ENCODE measurements at places on chromosomes 7 and 10.
A peak's percentile ranks its signal among the peaks of the same experiment; 100 is the strongest.

- DNase-seq: no peak
Measured at GRCh38 chr10:71515531-71516172, 118.9 kb downstream of the CDH23 start.

- peak; percentile 36 for DNase-seq
Measured at GRCh38 chr10:80487791-80488538, 33.9 kb downstream of the TSPAN14 start.

GRCh38 chr7:28808796-28809533 lies 149.2 kb downstream of the TRIL start:
- no peak for DNase-seq

DNA sequence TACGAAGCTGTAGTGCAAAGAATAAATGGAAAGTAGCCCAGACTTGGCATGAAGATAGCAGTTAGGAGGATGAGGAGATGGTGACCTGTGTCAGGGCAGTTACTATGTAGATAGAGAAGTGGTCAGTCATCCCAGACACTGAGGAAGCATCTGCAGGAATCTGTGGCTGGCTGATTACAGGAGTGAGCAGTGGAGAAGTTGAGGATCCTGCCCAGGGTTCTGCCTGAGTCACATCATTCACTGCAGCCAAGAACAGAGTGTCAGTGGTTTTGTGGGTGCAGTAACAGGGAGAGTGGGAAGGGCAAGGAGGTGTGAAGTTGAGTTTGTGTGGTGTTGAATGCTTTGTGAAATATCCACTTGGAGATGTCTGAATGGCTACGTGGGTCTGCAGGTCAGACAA lies 676.4 kb upstream of the NRP1 start:
- DNase-seq: no peak

- DNase-seq: no peak
Measured at GRCh38 chr7:92994901-92995300, 122.9 kb downstream of the SAMD9 start.

GRCh38 chr7:139691253-139691781 lies 86.5 kb downstream of the HIPK2 start:
- no peak for DNase-seq

GRCh38 chr7:155803418-155804376 lies 8.6 kb downstream of the SHH start:
- no peak for DNase-seq

GRCh38 chr10:14325325-14325955 lies 5.3 kb downstream of the FRMD4A start:
- peak; percentile 29 for DNase-seq

GRCh38 chr10:118793545-118793944 lies 38.8 kb upstream of the CACUL1 start:
- no peak for DNase-seq

- no peak for DNase-seq
Measured at GRCh38 chr10:19952224-19953010, 136.2 kb downstream of the PLXDC2 start.

GRCh38 chr10:74330646-74331045 lies 179.6 kb downstream of the ADK start:
- DNase-seq: no peak

GRCh38 chr7:153886506-153887441 lies 165.4 kb upstream of the DPP6 start:
- no peak for DNase-seq

- no peak for DNase-seq
Measured at GRCh38 chr10:105239311-105240219, 598.5 kb downstream of the SORCS3 start.

GRCh38 chr10:127303746-127304145 lies 107.4 kb upstream of the INSYN2A start:
- DNase-seq: no peak

DNA sequence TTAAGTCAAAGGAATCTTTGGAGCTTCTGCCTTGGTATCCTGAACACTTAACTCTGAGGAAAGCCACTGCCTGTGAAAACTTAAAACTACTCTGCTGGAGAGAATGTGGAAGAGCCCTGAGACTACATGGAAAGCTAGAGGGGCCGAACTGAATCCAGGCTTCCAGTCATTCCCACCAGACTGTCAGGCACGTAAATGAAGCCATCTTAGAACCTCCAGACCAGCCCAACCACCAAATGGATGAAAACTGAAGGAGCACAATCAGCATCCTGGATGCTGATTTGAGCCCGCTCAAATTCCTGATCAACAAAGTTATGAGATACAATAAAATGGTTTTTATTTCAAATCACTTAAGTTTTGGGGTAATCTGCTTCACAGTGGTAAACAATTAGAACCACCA lies 30.8 kb downstream of the TNPO3 start:
- DNase-seq: no peak

- DNase-seq: no peak
Measured at GRCh38 chr10:85454386-85454785, 912.2 kb downstream of the GRID1 start.

DNA sequence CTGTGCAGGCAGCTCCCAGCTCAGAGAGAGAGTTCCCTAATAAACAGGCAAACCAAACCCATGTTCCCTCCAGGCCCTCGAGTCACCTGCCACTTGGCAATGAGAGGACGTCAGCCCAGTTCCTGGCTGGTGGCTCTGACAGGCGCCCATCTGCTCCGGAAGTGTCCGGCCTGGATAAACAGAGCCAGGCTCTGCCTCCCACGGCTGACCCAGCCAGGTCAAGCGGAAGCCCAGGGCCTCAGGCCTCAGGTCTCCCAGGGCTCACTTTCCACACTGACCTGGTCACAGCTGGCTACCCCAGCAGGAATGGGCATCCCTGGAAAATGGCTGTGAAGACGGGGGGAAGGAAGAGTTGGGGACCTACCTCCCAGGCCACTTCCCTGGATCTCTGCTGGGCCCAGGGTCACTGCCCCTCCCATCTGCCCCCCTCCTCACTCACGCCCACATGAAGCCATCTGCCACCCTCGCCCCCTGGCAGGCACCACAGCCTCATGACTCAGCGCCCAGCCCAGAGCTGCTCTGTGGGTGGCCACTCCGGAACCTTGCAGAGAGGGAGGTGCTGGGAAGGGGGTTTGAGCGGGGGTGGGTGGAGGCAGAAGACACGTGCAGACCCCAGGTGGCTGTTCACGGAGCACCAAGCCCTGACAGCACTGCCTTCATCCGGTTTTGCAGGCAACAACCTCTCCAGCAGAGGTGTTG lies 37.4 kb upstream of the DUSP5 start:
- DNase-seq: peak; percentile 84

GRCh38 chr7:14446829-14447228 lies 455.7 kb downstream of the DGKB start:
- no peak for DNase-seq

DNA sequence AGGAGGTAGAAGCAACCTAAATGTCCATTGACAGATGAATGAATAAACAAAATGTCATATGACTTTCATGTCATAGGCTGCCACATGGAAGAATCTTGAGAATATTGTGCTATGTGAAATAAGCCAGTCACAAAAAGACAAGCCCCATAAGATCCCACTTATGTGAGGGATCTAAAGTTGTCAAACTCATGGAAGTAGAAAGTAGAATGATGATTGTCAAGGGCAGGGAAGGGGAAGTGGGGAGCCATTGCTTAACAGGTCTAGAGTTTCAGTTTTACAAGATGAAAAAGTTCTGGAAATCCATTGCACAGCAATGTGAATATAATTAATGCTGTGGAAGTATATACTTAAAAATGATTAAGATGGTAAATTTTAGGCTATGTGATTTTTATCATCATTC lies 229.3 kb upstream of the KMT2E start:
- no peak for DNase-seq

DNA sequence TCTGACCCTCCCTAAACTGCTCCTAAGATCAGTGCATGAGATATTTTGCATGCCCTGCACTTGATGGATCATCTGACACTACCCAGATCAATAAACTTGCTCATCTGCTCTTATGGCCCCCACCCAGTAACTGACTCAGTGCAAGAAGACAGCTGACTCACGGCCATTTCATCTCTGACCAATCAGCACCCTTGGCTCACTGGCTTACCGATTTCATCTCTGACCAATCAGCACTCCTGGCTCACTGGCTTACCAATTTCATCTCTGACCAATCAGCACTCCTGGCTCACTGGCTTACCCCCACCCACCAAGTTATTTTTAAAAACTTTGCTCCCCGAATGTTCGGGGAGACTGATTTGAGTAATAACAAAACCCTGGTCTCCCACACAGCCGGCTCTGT lies 37.2 kb upstream of the OPTN start:
- DNase-seq: no peak

DNA sequence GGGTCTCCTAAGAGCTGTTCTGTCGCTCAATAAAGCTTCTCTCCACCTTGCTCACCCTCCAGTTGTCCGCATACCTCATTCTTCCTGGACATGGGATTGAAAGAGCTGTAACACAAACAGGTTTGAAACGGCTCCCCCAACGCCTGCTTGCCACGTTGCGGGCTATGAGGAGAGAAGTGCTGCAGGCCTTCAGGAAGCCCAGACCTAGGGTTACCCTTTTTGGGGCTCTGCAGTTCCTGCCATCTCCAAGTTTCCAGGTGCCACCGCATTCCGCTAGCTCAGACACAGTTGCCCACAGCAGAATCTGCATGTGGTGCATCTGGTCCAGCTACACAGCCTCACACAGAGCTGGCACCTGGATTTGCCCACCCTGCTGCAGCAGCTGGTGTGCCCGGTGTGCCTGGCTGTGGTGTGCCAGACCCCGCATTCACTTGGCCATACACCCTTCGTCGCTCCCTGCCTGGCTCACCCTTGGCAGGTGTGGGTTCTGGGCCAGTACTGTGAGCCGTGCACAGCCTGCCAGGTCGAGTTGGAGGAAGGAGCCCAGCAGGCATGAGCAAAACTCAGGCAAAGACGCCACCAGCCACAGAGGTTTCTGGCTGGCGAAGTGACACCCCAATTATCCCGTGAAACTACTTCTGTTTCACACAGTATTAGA lies 253.2 kb upstream of the SEMA3A start:
- no peak for DNase-seq

GRCh38 chr10:101216207-101217043 lies 12.8 kb downstream of the LBX1 start:
- DNase-seq: no peak

DNA sequence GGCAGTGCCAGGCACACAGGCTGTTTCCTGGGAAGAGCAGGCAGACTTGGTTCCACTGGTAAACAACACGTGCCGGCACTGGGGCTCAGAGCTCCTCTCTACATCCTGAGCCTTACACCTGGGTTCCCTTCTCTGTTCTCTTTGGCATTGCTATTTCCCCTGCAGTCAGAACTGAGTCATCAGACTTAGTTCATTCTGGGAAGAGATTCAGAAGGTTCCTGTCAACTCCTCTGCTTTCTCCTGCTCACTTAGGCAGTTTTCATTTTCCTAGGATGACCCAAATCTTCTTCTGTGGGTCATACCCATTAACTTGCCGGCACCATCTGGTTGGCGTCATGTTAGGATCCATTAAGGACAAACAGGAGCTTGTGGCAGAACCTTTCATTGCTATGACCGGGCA lies 33.4 kb upstream of the LRRC18 start:
- DNase-seq: no peak

DNA sequence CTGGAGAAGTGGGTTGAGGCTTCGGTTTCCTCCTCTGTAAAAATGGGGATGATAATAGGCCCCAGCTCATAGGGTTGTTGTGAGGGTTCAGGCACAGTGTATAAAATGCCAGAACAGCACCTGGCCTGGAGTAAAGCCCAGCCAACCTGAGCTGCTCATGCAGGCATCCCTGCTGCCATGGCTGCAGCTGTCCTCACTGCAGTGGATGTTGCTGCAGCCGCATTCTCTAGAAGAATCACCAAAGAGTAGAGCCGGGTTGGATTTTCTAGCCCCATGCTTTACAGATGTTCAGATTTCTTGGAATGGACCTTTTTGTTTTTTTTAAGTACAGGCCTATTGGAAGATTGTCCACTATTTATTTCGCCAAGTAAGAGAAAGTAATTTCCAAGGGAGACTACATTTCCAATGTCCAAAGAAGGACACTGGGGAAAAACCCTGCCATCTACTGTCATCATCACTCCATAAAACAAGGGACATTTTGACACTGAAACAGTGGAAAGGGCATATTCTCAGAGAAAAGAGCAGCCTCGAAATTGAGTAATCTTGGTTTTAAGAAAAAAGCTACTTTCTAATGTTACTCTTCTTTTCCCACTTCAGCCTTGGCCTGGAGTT lies 147.5 kb upstream of the TCF7L2 start:
- no peak for DNase-seq

DNA sequence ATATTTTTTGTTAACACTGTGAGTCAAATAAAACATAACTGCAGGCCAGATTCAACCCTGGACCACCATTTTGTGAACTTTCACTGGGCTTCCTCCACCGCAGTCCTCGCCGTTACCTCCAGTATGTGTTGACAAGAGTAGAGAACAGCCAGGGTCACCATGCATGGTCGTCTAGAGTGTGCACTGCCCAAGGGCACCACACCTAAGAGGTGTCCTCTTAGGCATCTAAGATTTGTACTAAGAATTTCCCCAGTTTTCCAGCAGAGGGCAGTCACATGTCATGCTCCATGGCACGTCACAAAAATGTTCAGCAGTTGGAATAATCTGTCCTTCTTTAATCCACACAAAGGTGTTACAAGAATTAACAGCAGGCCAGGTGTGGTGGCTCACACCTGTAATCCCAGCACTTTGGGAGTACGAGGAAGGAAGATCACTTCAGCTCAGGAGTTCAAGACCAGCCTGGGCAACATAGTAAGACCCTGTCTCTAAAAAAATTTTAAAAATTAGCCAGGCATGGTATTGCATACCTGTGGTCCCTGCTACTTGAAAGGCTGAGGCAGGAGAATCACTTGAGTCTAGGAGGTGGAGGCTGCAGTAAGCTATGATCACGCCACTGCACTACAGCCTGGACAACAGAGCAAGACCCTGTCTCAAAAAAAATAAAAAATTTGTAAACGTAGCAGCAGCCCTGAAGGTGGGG lies 71.2 kb upstream of the FOXK1 start:
- DNase-seq: peak; percentile 34

All from stimulated activated CD4-positive, alpha-beta T cell treated with anti-CD3 and anti-CD28 coated beads, Interleukin-4, amount 100 ng/mL, for 4 hours (primary cell).